ENCODE measurements at places on chromosomes 4 and X. TPM values are rescaled to one million over a fixed set of nuclear protein-coding genes. Genes with fewer than 3 reads are reported as not detected.
A peak's percentile ranks its signal among the peaks of the same experiment; 100 is the strongest.

SLC34A2 gene
- 2.9 TPM for total RNA-seq

DNA sequence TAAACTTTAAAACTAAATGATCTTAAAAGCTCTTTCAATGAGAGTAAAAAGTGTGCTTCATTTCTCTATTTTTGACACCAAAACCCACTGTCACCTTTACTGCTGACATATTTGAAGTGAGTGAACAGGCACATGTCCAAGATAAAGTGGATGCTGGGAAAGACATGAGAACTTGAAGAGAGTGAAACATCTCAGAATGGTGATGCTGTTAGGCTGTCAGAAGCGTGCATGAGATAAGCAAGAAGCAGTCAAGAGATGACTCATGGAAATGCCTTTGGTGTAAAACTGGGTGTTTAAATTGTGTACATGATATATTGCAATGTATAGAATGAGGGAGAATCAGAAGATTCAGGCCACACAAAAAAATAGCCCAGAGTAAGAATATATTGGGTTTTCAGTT is 21.8 kb upstream of the GBA3 start:
- H3K36me3 ChIP-seq = no peaks in the 10 kb centered on the region
- no peak overlapping the region for H3K27ac ChIP-seq
- H3K4me3 ChIP-seq = no peak overlapping the region
- H3K27me3 ChIP-seq = peaks cover 35% of the 10 kb centered on the region

DNA sequence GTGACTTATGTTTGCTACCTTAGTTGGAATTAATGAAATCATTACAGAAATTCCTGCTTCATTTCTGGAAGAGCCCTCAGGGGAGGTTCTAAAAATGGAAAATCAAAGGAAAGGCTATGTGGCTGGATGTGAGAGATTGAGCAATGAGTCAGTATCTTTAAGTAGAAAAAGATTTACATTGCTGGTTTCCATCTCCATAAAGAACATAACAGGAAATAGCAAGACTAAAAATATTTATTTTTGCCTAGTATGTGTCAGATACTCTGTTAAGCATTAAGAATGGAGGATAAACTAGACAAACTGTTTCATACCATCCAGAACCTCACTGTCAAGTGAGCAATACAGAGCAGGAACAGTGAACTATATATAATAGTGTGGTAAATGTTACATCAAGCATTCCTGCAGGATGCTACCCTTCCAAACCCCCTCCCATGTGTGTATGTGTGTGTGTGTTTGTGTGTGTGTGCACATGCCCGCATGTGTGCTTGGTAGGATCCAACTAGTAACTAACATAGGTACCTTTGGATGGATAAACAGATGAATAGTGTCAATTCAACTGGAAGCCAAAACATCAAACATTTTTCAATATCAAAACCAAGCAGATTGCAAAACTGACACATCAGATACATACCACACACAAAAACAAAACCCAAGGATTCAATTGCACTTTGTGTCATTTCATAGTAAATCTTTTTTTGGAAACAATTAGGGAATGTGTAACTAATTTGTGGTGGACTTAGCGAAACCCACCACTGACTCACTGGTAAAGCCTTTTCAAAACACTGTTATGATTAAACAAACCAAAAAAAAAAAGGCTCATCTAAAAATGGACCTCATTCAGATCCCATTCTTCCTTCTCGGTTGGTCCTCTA is 223.4 kb downstream of the SHROOM3 start:
- H3K27me3 ChIP-seq = no peaks in the 10 kb centered on the region
- no peaks in the 10 kb centered on the region for H3K36me3 ChIP-seq
- H3K4me3 ChIP-seq = no peak overlapping the region
- H3K4me1 ChIP-seq = no peaks in the 10 kb centered on the region
- H3K27ac ChIP-seq = no peak overlapping the region
- DNase-seq = no peak

GRCh38 chrX:39895218-39896110 is 202.3 kb downstream of the BCOR start:
- H3K36me3 ChIP-seq = no peaks in the 10 kb centered on the region
- H3K4me1 ChIP-seq = no peaks in the 10 kb centered on the region
- no peak for DNase-seq
- no peak overlapping the region for H3K4me3 ChIP-seq
- no peak overlapping the region for H3K27ac ChIP-seq

DNA sequence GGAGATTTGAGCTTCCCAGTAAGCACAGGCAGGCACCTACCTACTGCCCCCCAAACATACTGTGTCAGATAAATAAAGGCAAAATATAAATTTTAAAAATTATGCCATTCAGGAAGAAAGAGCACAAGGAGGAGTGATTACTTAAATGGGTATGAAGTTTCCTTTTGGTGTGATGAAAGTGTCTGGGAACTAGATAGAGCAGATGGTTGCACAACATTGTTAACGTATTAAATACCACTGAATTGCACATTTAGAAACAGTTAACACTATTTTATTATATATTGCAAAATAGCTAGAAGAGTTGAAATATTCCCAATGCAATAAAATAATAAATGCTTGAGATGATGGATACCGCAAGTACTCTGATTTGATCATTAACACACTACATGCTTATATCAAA is 374.7 kb upstream of the FGF13 start:
- H3K4me1 ChIP-seq = no peaks in the 10 kb centered on the region
- no peak for DNase-seq
- H3K27me3 ChIP-seq = no peaks in the 10 kb centered on the region

DNA sequence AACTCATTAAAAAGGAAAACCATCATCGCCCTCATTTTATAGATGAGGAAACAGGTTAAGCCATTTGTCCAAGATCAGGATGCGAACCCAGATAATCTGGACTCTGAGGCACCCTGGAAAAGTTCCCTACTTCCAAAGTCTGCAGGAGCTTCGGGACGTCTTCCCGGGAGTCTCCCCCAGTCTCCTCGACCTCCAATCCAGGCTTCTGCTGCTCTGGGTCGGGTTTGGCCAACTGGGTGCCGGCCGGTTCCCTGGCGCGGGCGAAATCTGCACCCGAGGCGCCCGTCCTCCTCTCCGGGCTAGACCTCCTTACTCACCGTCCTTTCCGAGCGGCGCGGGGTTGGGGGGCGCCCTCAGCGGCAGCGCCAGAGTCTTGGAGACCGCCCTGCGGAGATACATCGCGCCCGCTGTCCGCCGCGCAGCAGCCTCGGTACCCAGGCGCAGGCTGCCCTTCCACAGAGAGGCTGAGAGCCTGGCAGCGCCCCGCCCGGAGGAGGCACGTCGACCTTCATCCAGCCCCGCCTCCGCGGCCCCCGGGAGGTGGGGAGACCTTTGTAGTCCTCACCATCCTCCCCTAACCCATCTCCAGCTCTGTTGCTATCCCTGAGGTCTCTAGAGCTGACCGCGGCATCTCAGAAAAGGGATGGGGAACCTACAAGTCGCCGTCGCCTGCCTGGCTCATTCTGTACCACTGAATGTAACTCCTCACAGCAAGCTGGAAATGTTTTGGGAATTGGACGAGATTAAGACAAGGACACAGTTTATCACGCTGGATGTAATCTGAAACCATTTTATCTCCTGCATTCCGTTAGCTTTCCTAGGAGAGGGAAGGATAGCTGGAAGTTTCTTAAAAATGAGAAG is at the start of gene MGARP:
Gene MGARP, minus strand, starts transcription at position 466 of the 861 bp plus-strand sequence. Its CDS starts 67 bp downstream, at position 399.
- peak; percentile 91 for DNase-seq
- H3K36me3 ChIP-seq = no peaks in the 10 kb centered on the region
- H3K4me3 ChIP-seq = peak within 1 kb of the TSS; percentile 77

GRCh38 chr4:139030614-139031235 is 15.1 kb downstream of the NOCT start:
- H3K27ac ChIP-seq = no peak overlapping the region
- no peaks in the 10 kb centered on the region for H3K27me3 ChIP-seq
- H3K4me3 ChIP-seq = no peak overlapping the region
- no peaks in the 10 kb centered on the region for H3K4me1 ChIP-seq
- DNase-seq = peak; percentile 90

- H3K27ac ChIP-seq = no peak overlapping the region
- no peak for DNase-seq
- H3K36me3 ChIP-seq = peaks cover 4% of the 10 kb centered on the region
Measured at GRCh38 chr4:184821242-184821641, 4.5 kb downstream of the ACSL1 start.

GRCh38 chr4:7037425-7037824 is 5.7 kb upstream of the TADA2B start:
- H3K4me1 ChIP-seq = no peaks in the 10 kb centered on the region
- no peak overlapping the region for H3K27ac ChIP-seq
- H3K4me3 ChIP-seq = no peak overlapping the region
- peaks cover 19% of the 10 kb centered on the region for H3K27me3 ChIP-seq
